ENCODE measurements at places on chromosomes 12 and 14. TPM values are rescaled to one million over a fixed set of nuclear protein-coding genes. Genes with fewer than 3 reads are reported as not detected.

GRCh38 chr12:71432936-71433335 lies 6.7 kb upstream of the LGR5 start:
- DNase-seq = no peak

- peak; percentile 82 for DNase-seq
Observed at GRCh38 chr14:76307786-76308780, 67.9 kb upstream of the ESRRB start.

DNA sequence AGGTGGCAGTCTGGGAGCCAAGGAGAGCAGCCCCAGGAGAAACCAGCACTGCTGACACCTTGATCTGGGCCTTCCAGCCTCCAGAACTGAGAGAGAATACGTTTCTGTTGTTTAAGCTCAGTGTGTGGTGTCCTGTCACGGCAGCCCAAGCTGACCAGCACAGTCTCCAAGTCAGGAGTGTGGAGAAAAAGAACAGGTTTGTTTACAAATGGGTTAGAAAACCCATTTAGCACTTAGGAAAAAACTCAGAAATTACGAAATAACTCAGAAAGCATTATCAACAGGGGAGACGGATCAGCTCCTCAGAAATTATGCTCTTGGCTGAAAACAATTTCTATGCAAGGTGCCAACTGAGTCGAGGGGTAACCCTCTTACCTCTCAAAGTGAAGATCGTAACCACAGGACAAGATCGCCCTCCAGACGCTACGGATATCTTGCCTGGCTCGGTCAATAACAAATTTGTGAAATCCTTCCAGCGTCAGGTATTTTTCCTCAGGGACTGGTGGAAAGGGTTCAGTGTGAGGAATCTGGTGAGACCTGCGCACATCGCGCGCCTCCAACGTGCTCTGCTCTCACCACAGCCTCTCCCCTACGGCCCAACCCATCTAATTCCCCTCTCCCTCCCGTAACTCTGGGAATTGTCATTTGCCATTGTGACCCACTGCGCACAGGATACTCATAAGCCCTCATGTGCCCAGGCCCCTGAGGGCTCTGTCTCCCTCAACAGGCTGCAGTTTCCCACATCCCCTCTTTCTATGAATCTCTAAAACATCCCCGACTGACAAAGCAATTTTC lies 50.2 kb downstream of the TRAFD1 start:
- DNase-seq = no peak

GRCh38 chr14:95478818-95479217 lies 37.6 kb downstream of the SYNE3 start:
- no peak for DNase-seq

- DNase-seq = no peak
Observed at GRCh38 chr14:32512813-32513212, 183.7 kb downstream of the AKAP6 start.

DNA sequence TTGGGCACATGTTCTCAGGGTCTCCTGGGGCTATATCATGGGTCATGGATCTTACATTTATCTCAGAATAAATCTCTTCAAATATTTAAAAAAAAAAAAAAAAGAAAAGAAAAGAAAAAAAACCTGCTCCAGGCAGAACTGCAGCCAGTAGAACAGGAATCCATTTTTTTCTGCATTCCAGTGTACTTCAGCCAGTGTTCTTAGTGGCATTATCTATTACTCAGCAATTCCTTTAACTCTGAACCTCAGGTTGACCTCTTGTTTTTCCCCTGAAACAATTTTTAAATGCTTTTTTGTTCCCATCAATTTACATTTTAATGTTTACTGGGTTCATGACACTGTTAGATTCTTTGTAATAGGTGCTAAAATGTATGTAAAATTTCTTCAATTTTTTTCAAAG lies 66.7 kb upstream of the STXBP6 start:
- no peak for DNase-seq

DNA sequence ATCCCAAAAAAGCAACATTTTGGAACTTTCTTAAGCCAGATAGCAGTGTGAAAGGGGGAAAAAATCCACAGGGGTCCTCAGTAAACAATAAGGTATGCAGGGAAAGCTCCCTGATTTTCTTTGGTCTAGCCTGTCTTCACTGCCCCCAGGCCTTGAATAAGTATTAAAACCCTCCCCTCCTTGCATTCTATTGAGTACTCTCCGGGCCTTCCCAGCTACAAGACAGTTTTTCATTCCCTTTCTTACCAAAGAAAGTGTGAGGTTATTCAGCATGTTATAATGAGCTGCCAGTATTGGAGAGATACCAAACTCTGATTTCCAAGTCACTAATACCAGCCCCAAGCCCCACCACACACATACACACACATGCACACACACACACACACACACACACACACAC lies 59.8 kb upstream of the KIF21A start:
- DNase-seq = no peak

- no peak for DNase-seq
Observed at GRCh38 chr14:85587151-85587711, 57.3 kb downstream of the FLRT2 start.

GRCh38 chr12:106071686-106072085 lies 67.1 kb downstream of the NUAK1 start:
- DNase-seq = no peak

- no peak for DNase-seq
Observed at GRCh38 chr12:5027046-5027821, 16.4 kb upstream of the KCNA5 start.

GRCh38 chr12:88420457-88420856 lies 159.8 kb downstream of the KITLG start:
- no peak for DNase-seq

DNA sequence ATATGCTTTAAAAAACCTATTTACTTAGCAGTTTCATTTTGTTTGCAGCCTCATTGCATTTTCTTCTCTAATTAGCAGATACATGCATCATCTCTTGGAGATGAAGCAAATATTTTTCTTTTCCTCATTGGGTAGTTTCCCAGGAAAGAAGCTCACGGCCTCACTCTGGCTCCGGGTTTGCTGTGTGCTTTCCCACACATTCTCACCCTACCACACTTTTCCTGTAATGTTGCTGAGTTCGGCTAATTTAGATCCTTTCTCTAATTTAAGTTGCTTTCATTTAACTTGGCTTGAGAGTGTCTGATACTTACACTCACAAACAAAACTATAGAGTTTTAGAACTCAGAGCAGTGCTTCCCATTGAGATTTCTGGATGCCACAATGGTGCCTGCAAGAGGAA lies 928.2 kb downstream of the NRXN3 start:
- DNase-seq = no peak

The FAM222A gene
- total RNA-seq = 2.7 TPM

The GNB3 gene
- 1.2 TPM for total RNA-seq

The TPH2 gene
- not detected for total RNA-seq

The TMEM117 gene
- 7.7 TPM for total RNA-seq

The IGF1 gene
- total RNA-seq = 415 TPM

All from mesenteric fat pad (tissue), 1 donor.